ENCODE measurements at places on chromosomes 12 and 14. TPM values are rescaled to one million over a fixed set of nuclear protein-coding genes. Genes with fewer than 3 reads are reported as not detected.

The OTUB2 gene
- total RNA-seq: 0.06 TPM

The WNT1 gene
- not detected for total RNA-seq

- DNase-seq: no peak
Measured at GRCh38 chr12:106109168-106109910, 29.4 kb downstream of the NUAK1 start.

DNA sequence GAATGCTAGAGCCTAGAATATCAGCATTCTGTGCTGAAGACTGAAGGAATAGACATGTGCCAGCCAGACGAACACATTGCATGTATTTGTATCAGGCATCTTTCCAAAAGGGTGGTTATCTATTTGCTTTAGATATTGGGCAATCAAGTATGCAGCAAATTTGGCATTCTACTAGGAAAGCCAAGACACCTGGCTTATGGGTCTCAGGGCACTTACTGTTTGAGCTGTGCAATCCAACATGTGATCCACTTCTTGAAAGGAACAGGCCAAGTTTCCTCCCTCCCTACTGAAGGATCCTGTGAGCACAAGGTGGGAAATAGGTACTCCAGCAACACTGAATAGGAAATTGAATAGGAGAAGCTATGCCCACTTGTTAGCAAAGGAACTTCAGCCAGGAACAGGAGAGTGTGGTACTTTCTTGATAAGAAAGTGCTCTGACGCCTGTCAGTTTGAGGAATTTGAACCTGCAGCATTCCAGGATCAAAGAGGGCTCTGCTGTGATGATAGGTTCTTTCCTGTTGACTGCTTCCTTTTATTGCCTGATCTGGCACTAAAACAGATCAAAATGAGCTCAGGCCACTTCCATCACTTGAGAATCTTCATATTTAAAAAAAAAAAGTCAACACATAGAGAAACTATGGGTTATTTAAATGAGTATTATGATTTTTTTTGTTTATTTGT, 20.6 kb downstream of the OR6S1 start:
- no peak for DNase-seq

DNA sequence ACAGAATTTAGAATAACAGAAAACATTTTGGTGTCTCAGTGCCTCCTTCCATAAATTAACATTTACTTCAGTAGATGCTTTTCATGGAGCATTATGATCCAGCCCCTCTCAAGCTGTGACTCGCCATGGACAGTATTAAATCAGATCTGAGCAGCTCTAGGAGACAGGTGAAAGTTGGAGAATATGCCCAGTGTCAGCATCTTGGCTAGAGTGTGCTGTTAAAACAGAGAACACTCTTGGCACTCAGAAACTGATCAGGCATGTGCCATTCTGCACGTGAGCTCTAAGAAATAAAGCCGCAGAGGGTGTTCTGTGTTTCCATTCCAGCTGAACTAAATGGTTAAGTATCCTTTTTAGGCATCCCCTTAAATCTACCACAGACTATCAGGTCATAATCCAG, 68.0 kb downstream of the DIP2B start:
- no peak for DNase-seq

The VRTN gene
- not detected for total RNA-seq

DNA sequence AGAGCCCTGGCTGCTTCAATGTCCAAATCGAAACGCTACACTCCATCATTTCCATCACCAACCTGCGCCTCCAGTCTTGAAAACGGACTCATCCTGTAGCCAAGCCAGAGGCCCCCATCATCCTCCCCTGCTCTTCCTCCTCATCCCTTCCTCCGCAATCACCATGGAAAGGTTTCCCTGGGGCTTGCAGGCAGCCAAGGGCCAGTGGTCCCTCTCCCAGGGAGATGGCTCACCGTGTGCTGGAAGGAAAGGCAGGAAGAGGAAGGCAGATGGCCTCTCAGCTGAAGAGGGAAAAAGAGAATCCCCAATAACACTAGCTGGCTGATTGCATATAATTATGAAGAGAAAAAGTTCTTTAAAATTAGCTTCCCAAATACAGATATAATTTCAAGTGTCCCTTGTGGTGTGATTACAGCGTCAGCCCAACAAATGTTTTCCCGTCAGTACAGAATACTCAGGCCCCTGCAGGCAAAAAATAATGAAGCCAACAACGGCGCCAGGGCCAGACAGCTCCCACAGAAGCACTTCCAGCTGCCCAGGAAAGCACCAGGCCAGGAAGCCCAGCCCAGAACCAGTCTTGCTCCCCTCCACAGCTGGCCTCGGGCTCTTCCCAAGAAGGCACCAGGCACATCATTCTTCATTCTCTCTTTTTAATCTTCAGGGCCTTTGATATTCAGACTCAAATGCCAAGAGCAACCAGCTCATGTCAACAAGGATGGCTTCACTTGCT, 24.7 kb downstream of the ITPK1 start:
- DNase-seq: no peak

DNA sequence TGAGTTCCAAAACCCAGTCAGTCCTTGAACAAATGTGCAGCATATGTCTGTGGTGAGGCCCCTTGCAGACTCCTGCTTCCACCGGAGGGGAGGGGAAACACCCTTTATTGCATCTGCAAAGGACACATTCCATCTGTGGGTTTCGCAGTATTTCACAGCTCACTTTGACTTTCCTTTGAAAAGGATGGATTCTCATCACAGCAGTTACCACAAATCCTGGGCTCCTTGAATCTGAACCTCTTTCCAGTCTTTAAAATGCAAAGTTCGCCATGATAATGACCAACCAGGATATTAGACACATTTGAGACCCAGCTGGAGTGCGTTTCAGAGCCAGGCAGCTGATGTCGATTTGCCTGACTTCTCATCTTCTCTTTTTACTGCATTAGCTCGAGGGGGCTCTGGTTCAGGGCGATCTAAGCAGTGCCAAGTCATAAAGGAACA, 242.4 kb downstream of the SLC15A4 start:
- DNase-seq: no peak

DNA sequence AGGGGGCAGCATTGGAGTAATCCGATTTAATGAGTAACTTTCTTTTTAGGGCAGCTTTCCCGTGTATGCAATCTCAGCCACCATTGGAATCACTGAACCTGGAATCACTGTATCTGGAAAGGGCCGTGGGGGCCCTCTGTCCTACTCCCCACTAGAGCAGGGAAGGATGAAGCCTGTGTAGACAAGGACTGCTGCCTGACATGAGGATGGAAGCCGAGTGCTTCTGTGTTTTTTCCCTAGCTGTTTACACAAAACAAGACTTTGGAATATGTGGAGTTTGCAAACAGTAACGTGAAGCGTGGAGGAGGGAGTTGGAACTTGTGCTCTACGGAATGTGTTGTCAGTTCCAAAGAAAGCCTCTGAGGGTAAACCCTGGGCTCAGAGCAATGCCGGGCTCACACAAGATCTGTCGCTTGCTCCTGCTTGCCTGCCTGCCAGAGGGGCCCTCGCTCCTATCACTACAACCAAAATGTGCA, 32.4 kb upstream of the HDAC7 start:
- no peak for DNase-seq

DNA sequence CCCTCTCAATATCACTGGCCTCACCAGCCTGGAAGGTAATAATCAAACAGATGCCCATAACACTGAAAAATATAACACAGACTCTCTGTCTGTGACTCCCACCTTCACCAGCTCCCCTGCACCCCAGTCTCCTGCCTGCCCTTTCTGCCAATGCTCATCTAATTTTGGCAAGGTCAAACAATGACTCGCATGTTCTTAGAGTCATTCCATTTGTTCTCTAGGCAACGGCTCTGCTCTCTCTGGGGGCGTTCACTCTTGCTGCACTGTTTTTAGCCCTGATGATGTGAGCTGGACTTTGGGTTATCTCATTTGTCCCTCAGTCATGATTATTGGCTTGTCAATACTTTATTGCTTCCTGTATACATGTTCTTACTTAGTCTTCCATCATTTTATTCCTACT, 691.8 kb downstream of the FLRT2 start:
- no peak for DNase-seq

The BLOC1S1 gene
- 160 TPM for total RNA-seq

- DNase-seq: no peak
Measured at GRCh38 chr12:43347026-43347425, 205.0 kb downstream of the ADAMTS20 start.

GRCh38 chr12:12622418-12622817, 10.7 kb downstream of the CREBL2 start:
- DNase-seq: no peak

- DNase-seq: no peak
Measured at GRCh38 chr12:38110026-38110699, 206.4 kb upstream of the ALG10B start.

DNA sequence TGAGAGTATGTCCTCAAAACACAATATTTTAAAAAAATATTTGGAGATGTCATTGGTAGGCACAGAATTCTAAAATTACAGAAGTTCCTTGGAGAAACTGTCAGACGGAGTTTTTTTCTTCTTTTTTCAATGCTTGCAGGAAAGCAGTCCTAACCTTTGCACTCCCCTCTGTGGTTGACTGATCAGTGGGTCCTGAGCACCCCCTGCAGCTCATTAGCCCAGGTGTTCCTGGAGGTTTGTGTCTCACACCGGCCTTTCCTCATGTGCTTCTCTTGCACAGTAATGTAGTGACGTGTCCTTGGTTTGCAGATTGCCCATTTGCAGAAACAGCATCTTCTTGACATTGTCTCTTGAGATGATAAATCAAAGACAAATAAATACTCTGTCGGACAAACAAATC, 513.0 kb downstream of the TMEM121 start:
- no peak for DNase-seq

GRCh38 chr12:8886502-8887284, 27.6 kb upstream of the PHC1 start:
- DNase-seq: no peak

- no peak for DNase-seq
Measured at GRCh38 chr12:6178981-6179761, 21.0 kb upstream of the CD9 start.

The BATF gene
- 0.76 TPM for total RNA-seq

DNA sequence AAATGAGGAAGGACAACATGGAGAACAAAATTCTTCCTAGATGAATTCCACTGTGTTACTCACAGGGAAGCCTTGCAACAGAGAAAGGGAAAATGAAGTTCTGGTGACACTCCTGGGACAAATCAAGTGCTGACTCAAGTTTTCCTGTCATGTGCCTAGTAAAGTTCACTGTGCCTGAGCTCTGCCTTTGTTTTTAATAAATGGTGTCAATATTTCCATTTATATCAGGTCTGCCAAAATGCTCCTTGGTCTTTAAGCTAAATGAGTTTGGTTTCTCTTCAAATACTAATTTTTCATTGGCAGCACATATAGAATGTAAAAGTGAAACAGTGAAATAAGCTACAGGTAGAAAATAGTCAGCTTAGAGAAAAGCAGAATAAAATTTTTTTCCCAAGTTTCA, 33.0 kb downstream of the HIGD1C start:
- DNase-seq: no peak

The KIF26A gene
- 2.0 TPM for total RNA-seq

- no peak for DNase-seq
Measured at GRCh38 chr12:132530851-132531250, 40.9 kb downstream of the FBRSL1 start.

The ALDH2 gene
- total RNA-seq: 212 TPM

GRCh38 chr12:96386794-96387193, 13.4 kb downstream of the CDK17 start:
- DNase-seq: no peak

Measured in psoas muscle (tissue), 8 donors.